Heart left ventricle (tissue), 16 donors: ENCODE measurements at places on chromosomes 6 and 20.
A peak's percentile ranks its signal among the peaks of the same experiment; 100 is the strongest.

DNA sequence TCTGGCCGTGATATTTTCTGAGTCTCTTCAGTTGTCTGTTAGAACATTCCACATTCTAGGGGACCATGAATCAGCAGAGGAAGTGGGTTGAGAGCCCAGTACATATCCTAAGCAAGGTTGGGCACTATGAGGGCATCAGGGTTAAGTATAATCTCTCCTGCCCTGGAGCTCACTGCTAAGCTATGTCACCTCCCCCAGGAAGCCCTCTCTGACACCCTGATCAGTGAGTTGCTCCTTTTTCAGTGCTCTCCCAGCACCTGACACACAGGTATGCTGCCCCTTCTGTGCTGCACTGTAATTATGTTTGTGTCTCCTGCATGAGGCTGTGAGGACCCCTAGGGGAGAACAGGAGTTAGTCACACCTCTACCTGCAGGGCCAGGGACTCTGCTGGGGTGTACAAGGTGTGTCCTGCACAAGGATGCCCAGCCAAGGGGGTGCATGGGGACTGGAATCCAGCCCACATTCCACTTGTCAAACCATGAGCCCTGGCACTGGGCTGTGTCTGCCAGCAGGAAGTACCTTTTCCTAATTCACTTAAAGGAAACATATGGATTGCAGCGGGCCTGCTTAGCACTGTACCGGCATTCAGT, 3.9 kb downstream of the RAB44 start:
- no peak for DNase-seq

GRCh38 chr6:168664956-168665355, 224.0 kb downstream of the SMOC2 start:
- DNase-seq: no peak

DNA sequence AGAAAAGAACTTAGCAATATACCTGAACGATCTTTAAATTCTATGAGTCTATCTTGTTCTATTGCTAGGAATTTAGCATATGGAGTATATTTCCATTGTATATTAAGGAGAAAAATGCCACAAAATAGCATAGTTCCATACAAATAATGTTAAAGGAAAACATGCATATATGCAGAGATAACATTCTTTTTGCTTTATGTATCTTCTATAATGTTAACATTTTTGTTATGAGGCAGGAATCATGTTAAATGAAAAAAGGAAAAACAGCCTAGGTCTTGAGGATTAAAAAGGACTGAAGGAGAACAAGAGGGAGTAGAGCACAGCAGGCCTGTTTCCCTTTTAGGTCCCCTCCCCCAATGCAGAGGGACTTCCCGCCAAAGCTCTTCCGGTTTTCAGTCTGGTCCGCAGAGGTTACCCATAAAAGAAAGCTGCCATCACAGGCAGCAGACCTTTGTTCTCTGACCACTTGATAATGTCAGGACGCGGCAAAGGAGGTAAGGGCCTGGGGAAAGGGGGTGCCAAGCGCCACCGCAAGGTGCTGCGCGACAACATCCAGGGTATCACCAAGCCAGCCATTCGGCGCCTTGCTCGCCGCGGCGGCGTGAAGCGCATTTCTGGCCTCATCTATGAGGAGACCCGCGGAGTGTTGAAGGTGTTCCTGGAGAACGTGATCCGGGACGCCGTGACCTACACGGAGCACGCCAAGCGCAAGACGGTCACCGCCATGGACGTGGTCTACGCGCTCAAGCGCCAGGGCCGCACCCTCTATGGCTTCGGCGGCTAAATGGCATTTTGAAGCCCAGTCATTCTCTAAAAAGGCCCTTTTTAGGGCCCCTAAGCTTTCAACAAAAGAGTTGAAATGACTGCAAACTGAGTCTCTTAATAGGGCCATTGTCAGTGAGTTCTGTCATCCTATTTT, 108.4 kb upstream of the PRSS16 start:
- DNase-seq: peak; percentile 40

- no peak for DNase-seq
Observed at GRCh38 chr20:50872560-50873425, 58.4 kb downstream of the ADNP start.

GRCh38 chr6:14816116-14816859, 429.6 kb upstream of the JARID2 start:
- DNase-seq: no peak

DNA sequence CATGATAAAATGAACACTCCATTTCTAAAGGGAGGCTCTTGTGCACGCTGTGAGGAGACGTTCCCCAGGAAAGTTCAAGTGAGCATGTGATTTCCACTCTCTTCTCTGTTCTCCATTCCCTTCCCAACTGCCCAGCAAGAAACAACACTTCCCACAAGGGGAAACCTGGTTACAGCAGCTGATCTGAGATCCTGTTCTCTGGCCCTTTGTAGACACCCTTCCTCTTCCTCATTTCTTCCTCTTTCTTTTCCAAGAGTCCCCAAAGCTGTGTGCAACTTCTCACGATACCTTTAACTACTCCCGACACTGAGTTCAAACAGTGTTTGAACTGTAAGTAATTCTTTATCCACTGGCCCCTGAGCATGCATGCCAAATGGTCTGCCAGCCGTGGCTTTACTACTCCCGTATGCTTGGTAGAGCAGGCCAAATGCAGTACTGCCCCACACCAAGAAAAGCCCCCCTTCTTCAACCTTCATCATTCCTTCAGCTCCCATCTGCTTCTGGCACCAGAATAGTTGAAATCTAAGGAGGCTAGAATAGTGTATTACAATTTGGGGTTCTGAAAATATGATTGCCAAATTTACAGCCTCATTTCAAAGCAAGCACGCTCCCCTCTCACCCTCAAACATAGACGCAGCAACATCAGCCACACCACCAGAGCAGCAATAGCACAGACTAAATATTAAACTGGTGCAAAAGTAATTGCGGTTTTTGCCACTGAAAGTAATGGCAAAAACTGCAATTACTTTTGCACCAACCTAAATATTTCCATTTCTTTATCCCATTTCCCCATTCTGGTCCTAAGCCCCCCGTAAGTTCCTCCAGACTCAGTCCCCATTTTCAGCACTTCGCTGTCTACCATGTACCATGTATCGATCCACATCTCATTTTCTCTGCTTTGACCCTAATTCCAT, 4.3 kb downstream of the HLA-DMB start:
- DNase-seq: no peak

DNA sequence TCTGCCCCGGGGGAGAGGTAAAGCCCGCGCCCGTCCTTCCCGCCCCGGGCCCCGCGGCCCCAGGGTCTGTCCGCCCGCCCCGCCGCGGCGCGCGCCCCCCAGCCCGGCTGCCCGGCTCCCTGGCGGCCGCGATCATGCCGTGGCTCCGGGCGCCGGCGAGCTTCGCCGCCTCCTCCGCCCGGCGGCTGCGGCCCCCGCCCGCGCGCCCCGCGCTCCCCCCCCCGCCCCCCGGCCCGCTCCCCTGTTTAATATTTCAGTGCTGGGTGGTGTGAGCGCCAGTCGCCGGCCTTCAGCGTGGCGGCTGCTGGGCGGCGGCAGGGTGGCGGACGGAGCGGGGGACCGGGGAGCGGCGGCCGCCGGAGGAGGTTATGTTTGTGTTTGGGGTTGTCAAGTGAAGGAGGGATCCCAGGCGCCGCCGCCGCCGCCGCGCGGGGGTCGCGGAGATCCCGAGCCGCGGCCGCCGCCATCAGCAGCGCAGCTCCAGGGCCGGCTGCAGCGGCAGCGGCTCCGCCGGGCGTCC, at the start of gene HIVEP1:
Gene HIVEP1 (plus strand): TSS at position 275 of the 520 bp plus-strand sequence. CDS start 3,317 bp downstream, outside the sequence.
- no peak for DNase-seq

GRCh38 chr20:46820682-46821081, 74.0 kb upstream of the EYA2 start:
- DNase-seq: no peak

GRCh38 chr20:59939052-59939878, 840 bp downstream of the PPP1R3D start:
- DNase-seq: peak; percentile 32

DNA sequence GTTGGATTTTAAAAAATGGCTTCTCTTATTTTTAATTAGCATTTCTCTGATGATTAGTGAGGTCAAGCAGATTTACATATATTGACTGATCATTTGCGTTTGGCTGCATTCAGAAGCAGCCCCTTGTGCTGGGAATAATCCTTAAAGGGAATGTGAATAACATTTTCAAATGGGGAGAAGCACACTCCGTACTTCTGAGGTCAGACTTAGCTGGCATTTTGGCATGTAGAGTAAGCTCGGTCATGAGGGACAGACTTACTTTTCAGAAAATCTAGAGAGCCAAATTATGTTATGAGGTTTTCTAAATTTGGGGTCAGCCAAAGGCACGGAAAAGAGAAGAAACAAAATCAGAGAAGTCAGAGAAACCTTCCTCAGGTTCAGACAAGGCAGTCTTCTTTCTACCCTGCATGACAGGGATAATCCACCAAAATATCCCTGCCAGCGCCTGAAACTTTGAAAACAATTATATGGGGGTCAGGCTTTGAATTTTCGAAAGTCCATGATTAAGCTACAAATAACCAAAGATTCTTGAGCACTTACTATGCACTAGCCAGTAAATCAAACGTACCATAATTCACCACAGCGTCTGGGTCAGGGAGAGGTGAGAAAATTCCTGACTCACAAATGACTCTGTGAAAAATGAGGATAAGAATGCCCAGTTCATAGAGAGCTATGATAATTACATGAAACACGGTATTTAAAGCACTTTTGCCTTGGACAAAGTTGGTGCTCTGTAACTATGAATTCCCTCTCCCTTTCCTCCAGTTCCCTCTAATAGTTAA, 44.9 kb downstream of the ADAT2 start:
- DNase-seq: no peak

DNA sequence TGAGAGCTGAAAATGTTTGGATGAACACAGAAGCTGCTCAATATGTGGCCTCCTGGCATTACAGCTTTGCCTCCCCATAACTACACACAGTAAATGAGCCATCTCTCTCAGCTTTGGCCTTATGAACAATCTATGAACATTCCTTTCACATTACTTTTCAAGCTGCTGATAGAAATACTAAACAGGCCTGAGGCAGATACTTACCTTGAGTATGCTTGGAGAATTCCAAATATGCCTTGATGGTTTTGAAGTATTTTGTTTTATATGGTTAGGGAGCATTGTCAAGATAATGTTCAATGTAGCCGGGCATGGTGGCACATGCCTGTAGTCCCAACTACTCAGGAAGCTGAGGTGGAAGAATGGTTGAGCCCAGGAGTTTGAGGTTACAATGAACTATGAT, 104.5 kb downstream of the CD24 start:
- DNase-seq: no peak

GRCh38 chr6:23608931-23609435, 517.0 kb upstream of the NRSN1 start:
- DNase-seq: no peak

GRCh38 chr6:89214197-89214596, 3.0 kb downstream of the GABRR1 start:
- DNase-seq: no peak

DNA sequence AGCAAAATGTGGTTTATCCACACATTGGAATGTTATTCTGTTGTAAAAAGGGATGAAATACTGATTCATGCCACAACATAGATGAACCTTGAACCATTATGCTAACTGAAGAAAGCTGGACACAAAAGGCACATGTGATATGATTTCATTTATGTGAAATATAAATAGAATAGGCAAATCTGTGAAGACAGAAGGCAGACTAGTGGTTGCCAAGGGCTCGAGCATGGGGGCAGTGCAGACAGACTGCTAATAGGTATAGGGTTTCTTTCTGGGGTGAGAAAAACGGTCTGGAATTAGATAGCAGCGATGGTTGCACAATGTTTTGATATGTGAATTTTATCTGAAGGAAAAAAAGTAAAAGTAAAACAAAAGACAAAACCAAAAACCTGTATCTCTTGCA, 54.6 kb upstream of the FNDC1 start:
- no peak for DNase-seq

GRCh38 chr6:14917109-14917910, 328.6 kb upstream of the JARID2 start:
- DNase-seq: no peak

DNA sequence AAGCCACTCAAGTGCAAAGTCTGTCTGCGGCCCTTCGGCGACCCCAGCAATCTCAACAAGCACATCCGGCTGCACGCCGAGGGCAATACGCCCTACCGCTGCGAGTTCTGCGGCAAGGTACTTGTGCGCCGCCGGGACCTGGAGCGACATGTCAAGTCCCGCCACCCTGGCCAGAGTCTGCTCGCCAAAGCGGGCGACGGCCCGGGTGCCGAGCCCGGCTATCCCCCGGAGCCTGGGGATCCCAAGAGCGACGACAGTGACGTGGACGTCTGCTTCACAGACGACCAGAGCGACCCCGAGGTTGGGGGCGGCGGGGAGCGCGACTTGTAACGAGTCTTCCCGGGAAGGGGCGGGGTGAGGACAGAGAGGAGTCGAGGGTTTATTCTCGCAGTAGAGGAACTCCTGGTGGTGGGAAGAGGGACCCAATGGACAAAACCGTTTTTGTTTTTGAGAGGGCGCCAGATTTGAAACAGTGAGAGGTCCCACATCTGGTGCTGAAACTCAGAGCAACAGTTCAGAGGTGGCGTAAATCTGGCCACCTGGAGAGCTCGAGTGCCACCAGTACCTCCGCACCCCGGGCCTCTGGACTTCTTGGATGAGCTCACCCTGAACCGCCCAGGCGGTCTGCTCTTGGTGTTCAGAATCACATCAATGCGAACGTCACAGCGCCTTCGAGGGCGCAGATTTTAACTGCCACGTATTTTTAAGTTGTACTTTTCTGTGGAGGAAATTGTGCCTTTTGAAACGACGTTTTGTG, 8.0 kb downstream of the PRDM13 start:
- DNase-seq: no peak

GRCh38 chr6:125451750-125452149, 150.0 kb upstream of the HDDC2 start:
- DNase-seq: no peak

- peak; percentile 94 for DNase-seq
Observed at GRCh38 chr20:19757487-19758132, 448 bp upstream of the RIN2 start.

DNA sequence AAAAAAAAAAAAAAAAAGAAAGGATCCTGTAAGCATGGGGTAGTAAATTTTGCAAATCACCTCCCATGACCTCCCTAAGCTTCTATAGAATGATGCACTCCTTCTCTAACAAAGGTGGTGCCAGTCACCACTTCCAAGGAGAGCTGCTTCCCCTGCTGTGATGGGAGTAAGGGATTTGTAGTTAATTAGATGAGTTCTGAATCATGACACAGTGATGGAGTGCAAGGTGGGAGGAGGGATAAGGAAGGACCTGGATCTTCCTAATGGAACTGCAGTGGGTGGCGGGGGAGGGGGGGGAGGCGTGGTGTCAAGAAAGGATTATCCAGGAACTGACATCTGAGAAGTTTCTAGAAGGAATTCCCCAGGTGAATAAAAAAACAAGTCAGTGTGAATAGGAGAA, 47.8 kb downstream of the NRN1 start:
- no peak for DNase-seq
